ENCODE measurements at places on chromosomes 16 and 17.
A peak's percentile ranks its signal among the peaks of the same experiment; 100 is the strongest.

DNA sequence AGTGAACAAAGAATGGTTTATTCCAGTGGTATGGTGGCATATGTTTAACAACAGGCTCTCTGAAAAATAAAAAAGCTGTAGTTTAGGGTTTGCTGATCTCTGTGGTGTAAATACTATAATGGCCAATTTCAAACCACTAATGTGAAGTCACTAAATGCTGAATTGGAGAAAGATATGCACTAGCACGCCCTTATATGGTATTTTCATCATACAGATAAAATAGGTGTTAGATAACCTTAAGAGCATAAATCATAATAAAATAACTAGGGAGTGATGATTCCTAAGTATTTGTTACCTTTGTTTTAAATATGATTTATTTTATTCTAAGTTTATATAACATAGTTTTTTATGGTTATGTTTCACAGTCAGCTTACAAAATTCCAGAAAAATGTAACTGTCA, 17.2 kb downstream of the NLK start:
- no peak for DNase-seq

DNA sequence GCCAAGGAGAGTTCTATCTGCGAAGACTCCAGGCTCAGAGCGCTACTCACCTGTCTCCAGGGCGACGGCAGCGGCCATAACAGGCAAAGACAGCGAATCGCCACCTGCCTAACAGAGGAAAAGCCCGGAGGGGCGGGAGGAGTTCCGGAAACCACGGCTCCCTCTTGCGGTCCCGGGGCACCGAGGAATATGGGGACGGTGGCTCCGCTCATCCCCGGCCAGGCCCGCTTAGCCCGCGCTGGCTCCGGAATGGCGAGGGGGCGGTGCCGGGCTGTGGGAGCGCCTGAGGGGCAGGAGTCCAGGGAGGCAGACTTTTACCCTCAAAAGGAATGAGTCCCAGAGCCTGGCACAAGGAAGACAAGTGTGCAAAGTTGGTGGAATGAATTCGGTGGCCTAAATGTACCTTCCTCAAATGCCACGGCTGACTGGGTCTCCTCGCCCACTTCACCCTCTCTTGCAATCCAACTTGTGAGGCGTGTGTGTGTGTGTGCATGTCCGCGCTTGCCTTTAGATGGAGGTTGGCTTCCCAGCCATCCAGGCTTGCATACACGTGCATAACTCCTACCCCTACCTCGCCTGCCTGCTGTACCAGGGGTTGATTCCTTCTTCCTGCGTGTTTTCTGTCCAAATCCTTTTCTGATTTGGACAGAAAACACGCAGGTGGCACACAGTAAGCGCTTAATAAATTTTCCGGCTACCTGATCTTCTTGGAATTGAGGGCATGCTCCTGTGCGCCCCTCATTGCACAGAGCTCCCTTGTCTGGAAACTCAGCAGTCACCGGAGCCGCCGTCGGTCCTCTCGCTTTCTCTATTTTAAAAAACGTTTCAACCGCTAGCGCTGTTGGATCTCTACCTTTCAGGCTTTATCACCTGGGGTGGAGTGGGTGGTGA, 3.5 kb downstream of the C17orf100 start:
- DNase-seq, result no peak

DNA sequence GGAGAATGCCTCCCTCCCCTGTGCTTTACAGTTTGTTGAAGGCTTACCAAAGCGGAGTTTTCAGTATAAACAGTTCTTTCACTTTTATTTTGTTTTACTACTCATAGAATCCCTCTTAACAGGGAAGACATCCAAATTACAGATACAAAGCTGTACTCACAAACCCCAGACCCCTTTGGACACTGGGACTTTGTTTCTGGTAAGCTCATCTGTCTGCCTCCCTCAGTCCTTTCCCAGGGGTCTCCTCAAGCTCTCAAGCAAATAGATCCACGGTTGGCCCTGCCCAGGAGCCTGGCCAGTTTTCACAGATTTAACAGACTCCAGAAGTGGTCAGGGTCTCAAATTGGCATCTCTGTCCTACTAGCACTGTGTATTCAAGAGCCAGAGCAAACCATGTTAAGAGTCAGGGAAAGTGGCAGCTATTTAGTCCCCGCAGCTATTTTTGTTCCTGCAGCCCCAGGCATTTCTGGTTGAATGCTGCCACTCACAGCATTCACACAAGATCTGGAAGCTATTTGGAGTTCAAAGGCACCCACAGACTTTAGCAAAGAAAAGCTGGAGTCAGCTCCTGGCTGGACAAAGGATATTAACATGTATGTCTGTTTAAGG, 54.2 kb downstream of the TMEM100 start:
- DNase-seq, result no peak

- peak; percentile 17 for DNase-seq
Observed at GRCh38 chr16:709566-710499, 4.2 kb upstream of the FBXL16 start.

DNA sequence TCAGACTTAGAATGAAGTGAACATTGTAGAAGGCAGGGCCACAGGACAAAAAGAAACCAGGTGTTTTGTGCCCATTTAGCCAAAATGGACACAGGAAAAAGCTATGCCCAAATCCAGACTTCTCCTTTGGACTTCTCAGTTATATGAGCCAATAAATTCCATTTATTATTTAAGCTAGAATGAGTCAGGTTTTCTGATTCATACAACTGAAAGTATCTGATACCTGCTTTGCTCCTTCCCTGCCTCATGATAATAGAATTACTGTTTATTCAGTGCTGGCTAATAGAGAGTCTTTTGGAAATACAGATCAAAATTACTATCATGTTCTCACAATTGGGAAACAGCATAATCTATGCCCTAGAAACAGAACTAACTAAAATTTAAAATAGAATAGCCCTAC, 8.7 kb upstream of the CPD start:
- no peak for DNase-seq

- DNase-seq, result no peak
Observed at GRCh38 chr16:53947642-53948041, 243.7 kb downstream of the FTO start.

GRCh38 chr16:77790912-77791311, 2.5 kb downstream of the VAT1L start:
- no peak for DNase-seq

GRCh38 chr17:7060165-7060891, 16.4 kb upstream of the SLC16A11 start:
- DNase-seq, result no peak

DNA sequence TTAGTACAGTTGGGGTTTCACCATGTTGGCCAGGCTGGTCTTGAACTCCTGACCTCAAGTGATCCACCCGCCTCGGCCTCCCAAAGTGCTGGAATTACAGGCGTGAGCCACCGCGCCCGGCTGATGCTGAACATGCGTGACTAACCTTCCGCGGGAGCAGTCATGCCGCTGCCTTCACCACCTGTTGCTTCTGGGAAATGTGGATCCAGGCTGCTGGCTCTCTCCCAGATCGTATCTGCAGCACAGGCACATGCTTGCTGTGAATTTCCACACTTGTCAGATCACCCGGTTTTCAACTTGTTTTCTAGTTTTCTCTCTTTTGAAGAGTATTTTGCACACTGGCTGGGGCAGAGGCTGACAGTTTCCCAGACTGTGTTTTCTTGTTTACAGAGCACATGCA, 97.9 kb downstream of the ADCY9 start:
- DNase-seq, result no peak

DNA sequence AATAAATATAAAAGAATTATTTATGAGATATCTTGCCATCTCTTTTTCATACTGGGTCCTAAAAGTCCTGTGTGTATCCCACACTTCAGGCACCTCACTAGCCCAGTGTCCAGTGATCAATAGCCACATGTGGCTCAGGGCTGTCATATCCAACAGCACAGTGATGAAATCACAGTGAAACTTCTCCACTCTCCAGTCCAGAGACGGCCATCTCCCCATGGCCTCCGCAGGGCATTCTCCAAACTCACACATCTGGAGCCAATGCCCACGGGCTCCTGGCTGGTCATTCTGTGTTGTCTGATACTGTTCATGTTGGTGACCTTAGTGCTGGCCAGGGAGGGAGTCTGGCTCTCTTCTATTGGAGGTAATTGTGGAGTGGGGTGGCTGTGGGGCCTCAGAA, 125.2 kb upstream of the SDK2 start:
- no peak for DNase-seq

- no peak for DNase-seq
Observed at GRCh38 chr17:2304931-2305330, 1.2 kb downstream of the SRR start.

DNA sequence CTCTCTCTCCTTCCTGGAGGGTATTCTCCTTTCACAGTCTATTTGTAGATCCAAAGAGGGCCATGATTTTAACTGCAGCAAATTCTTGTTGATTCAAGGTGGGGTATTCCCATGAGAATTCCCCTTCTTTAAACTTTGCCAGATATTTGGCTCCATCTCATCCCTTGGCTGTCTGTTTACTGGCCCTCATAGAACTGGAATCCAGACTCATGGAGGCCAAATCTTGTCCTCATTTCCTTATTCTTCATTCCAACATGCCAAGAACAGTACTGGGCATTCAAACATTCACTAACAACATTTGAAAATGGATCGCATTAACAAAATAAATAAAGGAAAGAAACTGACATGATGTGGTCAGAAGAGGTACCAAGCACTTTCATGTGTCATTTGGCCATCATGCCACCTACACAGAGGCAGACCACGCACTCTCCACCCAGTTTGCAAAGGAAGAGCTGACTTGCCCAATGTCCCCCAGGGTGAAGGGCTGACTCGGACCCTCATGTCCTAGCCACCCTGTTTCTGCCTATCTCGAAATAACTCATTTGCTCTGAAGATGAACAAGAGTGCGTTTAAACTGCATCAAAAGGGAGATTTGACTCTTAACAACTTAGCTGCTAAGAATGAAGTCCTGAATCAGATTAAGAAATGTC, 23.1 kb upstream of the SLC35B1 start:
- no peak for DNase-seq

DNA sequence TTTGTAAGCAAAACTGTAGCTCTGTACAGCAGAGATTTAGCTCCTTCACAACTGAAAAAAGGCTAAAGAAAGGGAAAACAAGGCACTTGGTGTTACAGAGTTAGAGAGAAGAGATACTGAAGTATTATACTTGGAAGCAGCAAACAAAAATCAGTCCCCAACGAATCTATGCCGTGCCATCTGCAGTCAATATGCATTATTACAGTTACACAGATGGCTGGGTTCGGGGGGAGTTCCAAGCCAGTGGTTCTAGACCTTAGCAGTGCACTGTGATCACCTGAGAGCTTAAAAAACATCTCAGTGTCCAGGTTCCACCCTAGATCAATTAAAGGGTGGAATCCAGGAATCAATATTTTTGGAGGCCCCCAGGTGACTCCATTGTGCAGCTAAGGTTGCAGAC, 489.9 kb downstream of the SHISA9 start:
- no peak for DNase-seq

GRCh38 chr16:2603165-2604015, 65.6 kb downstream of the PDPK1 start:
- DNase-seq, result peak; percentile 70

All from AG04449 (cell line).